Naive thymus-derived CD8-positive, alpha-beta T cell (primary cell): ENCODE measurements at places on chromosomes 1 and 21. TPM values are rescaled to one million over a fixed set of nuclear protein-coding genes. Genes with fewer than 3 reads are reported as not detected.
A peak's percentile ranks its signal among the peaks of the same experiment; 100 is the strongest.

- no peak for DNase-seq
Observed at GRCh38 chr1:69196071-69196470, 371.7 kb upstream of the LRRC7 start.

DNA sequence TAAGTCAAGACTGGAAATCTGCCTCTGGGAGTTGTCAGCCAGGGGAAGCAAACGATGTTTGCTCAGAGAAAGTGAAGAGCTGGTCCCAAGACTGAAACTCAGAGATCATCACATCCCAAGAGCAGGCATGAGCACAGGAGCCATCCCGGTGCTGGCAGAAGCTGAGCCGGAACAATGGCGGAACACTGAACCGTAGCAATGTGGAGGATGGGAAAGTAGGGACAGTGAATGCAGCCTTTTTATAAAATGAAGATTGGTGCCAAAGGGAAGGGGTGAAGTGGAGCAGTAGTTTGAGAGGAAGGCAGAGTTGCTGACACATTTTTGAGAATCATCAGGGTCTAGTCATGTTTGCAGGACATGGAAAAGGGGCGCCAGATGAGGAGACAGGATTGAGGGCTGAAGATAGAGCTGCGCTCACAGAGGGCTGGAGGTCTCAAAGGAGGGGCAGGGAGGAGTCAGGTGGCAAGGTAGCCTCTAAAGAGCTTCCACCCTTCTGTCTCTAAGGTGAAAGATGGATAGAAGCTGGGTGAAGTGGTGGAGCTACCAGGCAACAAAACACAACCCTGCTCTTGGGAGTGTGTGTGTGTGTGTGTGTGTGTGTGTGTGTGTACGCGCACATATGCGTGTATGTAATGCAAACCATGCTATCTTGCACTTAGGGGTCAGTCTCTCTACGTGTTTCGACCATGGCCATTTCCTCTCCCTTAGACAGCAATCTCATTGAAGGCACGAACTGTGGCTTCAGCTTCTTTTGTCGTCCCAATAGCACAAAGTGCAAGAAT, 94.3 kb upstream of the IRF2BP2 start:
- no peak for DNase-seq

- DNase-seq: no peak
Observed at GRCh38 chr1:226357416-226357815, 48.5 kb upstream of the LIN9 start.

DNA sequence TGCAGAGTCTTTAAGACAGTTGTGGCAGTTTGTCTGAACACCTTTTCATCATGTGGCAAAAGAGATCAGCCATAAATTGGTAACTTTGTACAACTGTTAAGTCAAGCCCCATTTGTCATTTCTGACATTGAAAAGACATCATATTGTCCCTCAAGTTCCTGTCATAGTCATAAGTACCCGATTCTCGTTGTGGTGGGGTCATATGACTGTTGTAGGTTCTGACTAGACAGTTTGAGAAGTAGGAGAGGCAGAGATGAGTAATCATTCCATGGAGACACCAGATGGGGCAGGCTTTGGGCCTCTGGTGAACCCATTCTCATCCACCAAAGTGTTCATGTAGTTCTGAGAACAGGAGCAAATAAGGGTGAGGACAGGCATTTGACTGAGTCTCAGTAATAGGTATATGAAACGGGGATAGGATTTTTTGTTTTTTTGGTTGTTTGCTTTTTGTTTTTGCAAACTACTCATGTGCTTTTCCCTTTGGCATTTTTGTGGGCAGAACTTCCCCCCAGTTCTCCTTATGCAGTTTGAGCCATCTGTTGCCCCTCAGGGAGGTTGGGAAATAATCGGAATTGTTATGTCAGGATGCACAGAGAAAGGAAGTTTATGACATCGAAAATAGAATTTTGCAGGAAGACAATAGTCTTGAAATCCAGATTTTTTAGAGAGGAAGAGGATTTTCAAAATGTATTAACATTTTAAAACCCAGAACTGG, 86.9 kb upstream of the KCNE2 start:
- no peak for DNase-seq

- DNase-seq: no peak
Observed at GRCh38 chr1:234564035-234565029, 45.6 kb downstream of the IRF2BP2 start.

DNA sequence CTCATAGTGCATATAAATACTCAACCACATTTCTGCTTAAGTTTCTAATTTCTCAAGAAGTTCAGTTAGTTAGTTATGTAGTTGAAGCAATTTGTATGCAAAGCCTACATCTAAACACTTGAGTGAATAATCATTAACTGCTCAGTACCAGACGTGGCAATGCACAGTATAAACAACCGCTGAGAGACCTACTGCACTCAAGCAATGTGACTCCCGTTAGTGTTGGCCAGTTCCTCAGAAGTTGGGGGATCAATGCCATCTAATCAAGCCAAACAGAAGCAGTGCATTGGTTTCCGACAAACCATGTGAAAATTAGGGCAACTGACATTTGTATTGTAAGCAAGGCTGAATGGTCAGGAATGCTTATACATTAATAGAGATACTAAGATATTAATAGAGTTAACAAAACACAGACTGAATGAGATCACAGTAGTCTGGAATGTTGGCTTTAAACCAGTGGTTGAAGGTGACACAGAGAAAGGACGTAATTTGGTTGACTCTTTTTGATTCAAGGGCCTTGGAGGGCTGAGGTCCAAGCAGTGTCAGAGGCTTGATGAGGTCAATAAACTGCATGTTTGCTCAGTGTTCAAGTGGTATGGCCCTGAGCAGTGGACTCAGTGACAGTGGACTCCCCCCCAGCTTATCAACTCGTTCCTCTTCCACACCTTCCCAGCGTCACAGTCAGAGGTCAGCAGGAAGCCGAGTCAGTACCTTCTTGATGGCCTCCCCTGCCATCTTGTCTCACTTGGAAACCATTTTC, 255.5 kb downstream of the CTH start:
- no peak for DNase-seq

DNA sequence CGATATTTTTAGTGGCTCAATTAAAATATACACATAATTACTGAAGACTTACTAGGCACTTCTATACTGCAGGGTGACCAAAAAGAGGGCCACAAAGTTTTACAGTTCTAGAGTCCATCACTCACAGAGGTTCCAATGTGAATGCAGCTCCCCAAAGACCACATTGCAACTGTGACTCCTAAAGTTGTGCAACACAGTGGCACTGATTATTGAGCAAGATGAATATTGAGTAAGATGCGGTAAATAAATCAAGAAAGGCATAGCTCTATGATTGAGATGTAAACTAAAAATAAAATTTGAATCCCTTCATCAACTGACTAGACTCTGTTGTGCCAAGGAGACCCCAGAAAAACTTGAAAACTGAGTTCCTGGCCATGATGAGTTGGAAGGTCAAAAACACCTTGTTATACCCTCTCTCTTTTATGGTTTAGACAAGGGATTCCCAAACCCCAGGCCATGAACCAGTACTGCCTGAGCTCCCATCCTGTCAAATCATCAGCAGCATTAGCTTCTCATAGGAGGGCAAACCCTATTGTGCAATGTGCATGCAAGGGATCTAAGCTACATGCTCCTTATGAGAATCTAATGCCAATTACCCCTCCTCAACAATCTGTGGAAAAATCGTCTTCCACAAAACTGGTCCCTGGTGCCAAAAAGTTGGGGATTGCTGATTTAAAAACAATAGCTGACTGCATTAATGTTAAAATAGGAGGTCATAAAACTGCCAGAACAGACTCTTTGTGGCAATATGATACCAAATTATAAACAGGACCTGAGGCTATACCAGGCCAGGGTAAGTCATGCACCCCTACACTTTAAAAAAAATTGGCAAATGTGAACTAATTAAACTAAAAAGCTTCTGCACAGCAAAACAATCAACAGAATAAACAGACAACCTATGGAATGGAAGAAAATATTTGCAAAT, 94.3 kb downstream of the ADGRL4 start:
- no peak for DNase-seq

DNA sequence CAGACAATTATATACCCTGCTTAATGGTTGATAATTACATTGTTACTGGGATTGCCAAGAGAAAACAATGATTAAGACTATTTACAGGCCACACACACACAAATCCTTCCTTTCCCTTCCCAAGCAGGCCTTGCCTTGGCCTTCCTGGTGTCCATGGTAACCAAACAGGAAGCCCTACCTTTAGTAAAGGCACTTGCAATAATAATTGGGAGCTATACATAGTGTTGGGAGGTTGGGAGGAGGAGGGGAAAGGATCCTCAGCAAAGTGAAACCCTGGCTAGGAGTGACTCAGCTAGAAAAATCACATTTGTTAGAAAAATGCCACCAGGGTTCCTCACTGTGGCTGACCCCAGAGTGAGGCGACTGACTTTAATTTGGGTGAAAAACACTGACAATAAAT, 122.3 kb upstream of the ADAR start:
- DNase-seq: no peak

Gene ARHGEF10L
- not detected for polyA plus RNA-seq

DNA sequence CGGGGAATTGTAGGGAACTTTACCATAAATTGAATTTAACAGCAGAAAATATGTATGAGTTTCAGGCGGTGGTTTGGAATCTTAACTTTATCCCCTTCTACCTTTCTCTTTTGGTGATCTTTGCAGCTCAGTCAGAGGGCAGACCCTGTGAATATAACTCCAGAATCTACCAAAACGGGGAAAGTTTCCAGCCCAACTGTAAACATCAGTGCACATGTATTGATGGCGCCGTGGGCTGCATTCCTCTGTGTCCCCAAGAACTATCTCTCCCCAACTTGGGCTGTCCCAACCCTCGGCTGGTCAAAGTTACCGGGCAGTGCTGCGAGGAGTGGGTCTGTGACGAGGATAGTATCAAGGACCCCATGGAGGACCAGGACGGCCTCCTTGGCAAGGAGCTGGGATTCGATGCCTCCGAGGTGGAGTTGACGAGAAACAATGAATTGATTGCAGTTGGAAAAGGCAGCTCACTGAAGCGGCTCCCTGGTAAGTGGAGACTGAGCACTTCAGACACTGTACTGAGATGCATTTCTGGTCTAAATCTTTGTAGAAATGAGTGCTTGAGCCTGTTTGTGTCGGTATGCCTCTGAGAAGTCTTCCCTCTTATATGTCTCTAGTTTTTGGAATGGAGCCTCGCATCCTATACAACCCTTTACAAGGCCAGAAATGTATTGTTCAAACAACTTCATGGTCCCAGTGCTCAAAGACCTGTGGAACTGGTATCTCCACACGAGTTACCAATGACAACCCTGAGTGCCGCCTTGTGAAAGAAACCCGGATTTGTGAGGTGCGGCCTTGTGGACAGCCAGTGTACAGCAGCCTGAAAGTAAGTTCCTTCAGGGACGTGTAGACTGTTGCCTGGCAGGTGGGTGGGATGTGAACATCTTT, 1.5 kb downstream of the CCN1 start:
- DNase-seq: no peak

Gene CACNA1S
- not detected for polyA plus RNA-seq

Gene KRTAP20-1
- not detected for polyA plus RNA-seq

DNA sequence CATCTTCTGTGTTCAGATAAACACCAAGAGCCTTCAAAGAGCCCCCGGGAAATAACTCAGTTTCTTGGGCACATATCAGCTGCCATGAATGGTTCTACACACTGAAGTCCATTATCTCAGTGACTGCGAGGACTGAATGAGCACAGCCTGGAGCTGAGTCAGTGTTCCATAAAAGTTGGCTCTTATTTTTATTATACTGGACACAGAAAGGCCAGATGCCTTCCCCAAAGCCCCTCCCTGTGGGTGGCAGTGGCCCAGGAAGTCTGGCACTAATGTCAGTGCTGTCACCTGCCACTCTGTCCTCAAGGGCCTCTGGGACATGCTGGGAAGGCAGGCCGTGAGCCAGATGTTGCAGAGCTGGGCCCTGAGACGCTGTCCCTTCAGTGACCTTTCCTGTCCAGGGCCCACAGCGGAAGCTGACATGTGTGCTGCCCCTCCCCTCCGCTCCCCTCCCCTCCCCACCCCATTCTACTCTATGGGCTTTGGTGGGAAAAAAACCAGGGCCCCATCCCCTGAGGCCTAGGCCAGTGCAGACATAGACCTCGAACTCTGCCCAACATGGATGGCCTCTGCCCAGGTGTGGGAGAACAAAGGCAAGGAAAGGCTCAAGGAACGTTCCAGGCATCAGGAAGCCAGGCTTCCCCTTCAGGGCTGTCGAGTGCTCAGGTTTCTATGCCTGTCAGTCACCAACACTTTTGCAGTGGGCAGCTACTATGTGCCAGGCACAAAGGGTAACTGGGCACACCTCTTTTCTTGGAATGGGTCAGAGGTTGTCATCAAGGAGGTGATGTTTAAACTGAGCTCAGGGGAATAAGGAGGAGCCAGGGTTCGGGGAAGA, 22.4 kb upstream of the NPPB start:
- no peak for DNase-seq

Gene RGS4
- not detected for polyA plus RNA-seq

GRCh38 chr21:33971492-33972013, 55.9 kb upstream of the ATP5PO start:
- DNase-seq: no peak

Gene GFI1
- 5.6 TPM for polyA plus RNA-seq

GRCh38 chr21:39902986-39903385, 35.7 kb downstream of the PCP4 start:
- DNase-seq: no peak

DNA sequence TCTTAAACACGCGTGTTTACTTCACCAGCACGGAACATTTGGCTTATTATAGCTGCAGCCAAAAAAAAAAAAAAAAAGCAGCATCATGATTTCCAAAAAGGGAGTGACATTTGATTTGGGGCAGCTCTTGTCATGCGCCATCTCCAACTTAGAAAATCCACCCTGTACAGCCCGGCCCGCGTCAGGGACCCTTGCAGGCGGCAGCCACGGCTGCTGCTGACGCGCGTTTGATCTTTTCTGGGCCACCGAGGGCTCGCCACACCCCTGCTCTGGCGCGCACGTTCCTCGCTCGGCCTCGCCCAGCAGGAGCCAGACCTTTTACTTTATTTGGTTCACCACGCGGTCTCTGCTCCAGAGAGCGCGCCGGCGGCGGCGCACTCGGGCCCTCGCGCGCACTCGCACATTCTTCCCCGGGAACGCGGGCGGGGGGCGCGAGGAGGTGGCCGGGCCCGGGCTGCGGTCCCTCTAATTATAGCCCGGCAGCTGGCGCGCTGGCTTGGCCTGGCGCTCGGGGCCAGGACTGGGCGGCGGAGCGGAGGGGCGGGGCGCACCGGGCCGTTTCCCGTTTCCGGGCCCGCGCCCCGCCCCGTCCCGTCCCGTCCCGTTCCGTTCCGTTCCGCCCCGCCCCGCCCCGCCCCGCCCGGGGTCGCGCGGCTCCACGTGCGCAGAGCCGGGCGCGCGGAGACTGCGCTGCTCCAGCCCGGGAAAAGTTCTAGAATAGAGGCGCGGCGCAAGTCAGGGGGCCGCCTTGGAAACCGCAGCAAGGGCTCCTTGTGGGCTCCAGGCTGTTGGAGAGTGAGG, 10.2 kb downstream of the IRF2BP2 start:
- DNase-seq: peak; percentile 56

DNA sequence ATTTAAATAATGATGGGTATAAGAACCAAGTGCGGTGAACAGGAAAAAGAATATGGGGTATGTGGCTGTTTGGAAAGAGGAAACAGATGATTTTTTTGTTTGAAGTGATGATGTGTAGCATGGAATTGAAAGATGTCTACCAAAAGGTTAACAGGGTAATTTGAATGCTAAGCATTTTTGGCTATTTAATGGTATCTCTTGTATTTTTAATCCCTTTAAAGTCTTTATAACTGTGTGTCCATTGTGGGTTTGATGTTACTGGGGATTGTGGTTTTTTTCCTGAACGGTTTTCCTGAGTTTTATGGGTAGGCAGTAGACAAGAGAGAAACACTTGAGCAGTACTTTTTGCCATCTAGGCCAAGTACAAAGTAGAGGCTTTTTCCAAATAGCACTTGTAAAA, 63.2 kb downstream of the PRDM2 start:
- DNase-seq: no peak

- DNase-seq: no peak
Observed at GRCh38 chr1:245465666-245466065, 310.9 kb downstream of the KIF26B start.
